ENCODE measurements at places on chromosomes 16 and 17.
A peak's percentile ranks its signal among the peaks of the same experiment; 100 is the strongest.

GRCh38 chr17:49664706-49665211 is 13.1 kb downstream of the SPOP start:
- DNase-seq: no peak

GRCh38 chr17:65191811-65192740 is 54.9 kb downstream of the RGS9 start:
- DNase-seq: no peak

GRCh38 chr16:8572919-8573724 is 17.2 kb downstream of the TMEM114 start:
- no peak for DNase-seq

DNA sequence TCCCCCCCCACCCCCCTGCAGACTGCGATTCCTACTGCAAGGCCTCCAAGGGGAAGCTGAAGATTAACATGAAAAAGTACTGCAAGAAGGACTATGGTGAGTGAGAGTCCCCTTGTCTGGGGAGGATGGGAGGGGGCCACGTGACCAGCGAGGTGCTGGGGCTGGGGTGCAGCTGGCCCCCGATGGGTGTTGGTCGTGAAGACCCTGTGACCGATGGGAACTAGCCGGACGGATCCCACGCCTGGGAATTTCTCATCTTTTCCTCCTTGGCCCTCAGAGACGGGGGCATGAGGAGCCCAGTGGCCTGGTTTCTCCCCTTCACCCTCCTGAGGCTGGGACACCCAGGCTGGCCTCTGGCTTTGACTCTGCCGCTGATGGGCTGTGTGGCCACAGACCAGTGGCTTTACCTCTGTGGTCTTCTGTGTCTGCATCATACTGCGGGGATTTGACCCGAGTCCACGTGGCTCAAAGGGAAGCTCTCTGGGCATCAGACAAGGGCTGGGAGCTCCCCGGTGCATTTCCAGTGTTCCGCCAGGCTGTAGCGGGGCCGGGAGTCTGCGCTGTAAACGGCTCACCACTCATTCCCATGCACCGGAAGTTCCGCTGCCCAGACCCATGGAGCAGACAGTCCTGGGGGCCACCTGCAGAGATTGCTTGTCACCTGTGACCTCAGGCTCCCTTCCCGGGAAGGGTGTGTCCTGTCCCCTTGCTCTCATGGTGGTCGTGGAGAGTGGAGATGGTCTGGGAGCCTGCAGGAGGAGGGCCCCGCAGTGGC is 200.0 kb downstream of the NTN1 start:
- no peak for DNase-seq

- DNase-seq: no peak
These were observed 214.7 kb downstream of the SPECC1 start for GRCh38 chr17:20223808-20224328.

- no peak for DNase-seq
These were observed 230.7 kb downstream of the IRX3 start for GRCh38 chr16:54055864-54056263.

DNA sequence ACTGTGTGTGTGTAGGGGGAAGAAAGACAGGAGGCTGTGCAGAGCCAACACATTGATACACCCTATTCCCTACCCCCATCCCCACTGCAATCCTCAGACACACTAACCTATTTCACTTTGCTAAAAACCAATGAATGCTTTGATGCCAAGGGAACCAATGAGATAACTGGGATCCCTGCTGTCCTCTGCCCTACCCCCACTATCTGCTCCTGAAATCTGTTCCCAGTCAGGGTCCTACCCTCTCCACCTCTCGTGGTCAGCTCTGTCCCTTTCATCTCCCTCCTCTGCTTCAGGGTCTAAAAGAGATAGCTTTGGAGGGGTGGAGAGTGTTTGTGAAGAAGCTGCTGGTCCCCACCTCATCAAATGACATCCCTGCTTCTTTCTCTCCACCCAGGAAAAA is 19.1 kb upstream of the SP6 start:
- DNase-seq: no peak

DNA sequence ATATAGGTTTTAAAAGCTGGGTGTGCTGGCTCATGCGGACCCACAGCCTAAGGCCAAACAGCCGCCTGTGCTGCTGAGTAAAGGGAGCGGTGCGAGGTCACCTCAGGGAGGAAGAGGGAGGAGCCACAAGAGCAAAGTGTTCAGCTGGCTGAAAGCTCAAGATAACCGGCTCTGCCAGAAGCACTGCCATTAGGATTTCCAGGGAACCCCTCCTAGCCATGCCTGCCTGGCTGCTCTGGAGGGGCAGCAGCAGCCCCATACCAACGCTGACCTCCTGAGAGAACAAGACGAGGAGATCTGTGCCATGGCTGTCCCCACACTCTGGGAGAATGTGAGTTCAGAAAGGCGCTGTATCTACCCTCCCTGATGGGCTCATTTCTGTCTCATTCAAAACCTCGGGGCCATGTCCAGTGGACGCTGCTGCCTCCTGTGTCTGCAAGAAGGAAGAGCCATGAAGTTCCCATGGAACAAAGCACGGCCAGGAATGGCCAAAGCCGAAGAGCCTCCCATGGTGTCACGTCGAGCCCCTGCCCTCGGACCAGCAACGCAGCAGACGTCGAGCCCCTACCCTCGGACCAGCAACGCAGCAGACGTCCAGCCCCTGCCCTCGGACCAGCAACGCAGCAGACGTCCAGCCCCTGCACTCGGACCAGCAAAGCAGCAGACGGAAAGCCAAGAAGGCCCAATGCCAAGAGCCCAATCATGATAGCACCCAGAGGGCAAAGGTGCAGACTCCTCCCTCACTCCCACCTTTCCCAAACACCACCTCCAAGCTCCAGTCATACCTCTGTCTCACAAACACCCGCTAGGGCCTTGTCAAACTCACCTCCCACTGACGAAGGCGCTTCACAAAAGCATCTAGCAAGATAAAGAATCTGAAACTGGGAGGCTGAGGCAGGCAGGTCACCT is 107.0 kb downstream of the ANKRD11 start:
- no peak for DNase-seq

GRCh38 chr16:50371936-50372595 is 3.3 kb upstream of the BRD7 start:
- DNase-seq: no peak

GRCh38 chr16:8989099-8989878 is 25.6 kb upstream of the USP7 start:
- no peak for DNase-seq

GRCh38 chr17:82915010-82915756 is 75.4 kb upstream of the ZNF750 start:
- no peak for DNase-seq

DNA sequence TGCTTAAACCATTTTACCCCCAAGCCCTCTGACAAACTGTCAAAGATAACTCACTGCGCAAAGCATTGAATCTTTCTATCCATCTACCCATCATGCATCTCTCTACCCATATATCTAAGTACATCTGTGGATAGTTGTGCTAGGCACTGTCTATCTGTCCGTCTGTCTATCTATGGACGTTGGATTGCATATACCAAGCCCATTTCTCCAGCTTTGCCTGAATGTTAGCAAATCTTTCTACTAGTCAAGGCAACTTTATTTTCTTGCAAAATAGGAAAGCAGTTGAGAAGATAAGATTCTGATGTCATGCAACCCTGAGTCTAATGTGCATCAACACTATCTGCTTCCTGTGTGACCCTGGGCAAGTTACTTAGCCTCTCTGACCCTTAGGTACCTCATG is 117.2 kb downstream of the XYLT1 start:
- no peak for DNase-seq

- DNase-seq: no peak
These were observed 15.5 kb downstream of the GLYR1 start for GRCh38 chr16:4831616-4832015.

DNA sequence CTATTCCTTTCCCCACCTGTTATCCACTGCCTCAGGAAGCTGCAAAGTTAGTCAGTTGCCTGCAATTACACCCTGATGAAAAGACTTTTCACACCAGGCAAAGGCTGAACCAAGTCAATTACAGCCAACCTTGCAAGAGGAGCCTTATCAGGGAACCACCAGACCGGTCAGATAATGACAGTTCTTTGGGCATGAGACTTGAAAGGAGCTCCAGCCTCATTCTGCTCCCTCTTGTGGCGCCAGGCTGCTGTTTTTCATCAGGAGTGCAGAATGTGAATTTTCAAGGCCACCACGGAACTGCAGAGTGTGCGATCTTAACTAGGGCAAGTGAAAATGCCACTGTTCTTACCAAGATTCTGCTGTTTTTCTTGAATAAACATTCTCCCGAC is 22.5 kb downstream of the DNAI2 start:
- no peak for DNase-seq

DNA sequence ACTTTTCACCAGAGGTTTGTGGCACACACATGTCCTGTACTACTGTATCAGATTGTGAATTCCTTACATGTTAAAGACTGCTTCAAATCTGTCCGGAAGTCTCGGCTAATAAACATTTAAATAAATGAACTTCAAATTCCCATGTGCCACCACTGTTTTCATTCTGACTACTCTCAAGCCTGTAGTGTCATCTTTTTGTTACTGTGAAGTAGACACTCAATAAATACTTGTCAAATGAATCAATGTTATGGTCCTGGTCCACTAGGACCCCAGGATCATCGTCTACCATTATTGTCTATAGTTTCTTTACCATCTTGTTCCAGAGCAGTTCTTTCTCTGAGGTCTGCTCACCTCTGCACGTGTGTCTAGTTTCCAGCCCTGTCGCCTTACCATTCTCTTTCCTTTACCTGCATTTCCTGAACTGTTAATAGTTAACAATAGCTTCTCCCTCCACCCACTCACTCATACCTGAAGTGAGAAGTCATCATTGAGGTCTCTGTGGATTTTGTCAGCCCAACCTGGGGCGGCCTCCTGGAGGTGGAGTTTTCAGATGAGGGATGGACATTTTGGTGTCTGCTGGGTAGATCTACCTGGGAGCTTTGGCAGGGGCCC is 333.0 kb downstream of the SEC14L1 start:
- no peak for DNase-seq

DNA sequence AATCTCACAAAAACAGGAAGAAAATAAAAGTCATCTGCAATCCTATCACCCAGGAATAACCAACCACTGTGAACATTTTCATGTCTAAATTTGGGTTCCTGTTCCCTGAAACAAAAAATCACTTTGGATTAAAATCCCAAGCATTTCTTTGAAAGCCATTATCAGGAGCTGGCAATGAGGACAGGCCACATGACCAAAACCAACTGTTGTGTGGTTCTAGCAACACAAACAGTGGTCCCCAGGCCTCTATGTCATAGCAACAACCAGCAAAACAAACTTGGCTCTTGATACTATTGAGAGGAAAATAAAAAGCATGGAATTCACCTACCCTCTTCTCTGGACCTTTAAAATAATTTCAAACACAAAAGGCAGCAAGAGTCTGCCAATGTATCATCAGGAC is 252.5 kb downstream of the SLC39A11 start:
- no peak for DNase-seq

- no peak for DNase-seq
These were observed 44.3 kb upstream of the CDH5 start for GRCh38 chr16:66322174-66322573.

DNA sequence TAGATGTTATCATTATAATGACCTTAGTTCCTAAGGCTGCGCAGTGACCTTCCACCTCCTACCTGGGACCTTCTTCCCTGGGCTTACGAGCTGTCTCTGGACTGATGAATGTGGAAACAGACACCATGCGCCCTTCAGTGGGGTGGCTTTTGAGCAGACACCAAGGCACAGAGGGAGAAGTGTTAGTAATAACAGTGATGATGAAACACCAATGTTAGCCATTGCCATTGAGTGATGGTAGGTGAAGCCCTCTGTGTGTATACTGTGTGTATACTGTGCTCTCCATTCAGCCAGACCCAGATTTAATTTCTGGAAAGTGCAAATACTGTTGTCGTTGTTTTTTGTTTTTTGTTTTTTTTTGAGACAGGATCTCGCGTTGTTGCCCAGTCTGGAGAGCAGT is 44.5 kb downstream of the CLEC16A start:
- no peak for DNase-seq

GRCh38 chr17:32871746-32872145 is 5.2 kb downstream of the MYO1D start:
- DNase-seq: no peak

GRCh38 chr16:48560692-48561091 is 49.3 kb downstream of the N4BP1 start:
- DNase-seq: no peak

- no peak for DNase-seq
These were observed 127.0 kb downstream of the ABCC6 start for GRCh38 chr16:16096121-16096857.

- no peak for DNase-seq
These were observed 5.9 kb downstream of the ARSG start for GRCh38 chr17:68297195-68297594.

GRCh38 chr17:57090560-57091185 is 5.6 kb downstream of the AKAP1 start:
- DNase-seq: no peak

DNA sequence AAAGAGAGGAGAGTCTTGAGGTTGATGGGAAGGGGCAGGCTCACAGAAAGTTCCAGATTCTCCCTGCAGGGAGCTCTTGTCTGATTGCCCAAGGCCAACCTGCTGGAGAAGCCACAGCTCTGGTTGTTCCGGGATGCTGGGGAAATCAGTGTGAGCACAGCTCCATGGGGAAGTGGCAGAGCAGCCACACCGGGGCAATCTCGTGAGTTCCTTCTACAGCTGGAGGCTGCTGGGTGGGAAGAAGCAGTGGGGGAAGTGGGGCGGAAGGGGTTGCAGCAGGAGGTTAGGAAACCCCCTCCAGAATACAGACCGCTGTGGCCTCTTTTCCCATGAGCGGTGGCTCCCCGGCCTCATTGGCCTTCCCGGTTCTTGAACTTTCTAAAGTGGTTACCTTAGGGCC is 34.0 kb downstream of the KIAA0513 start:
- DNase-seq: peak; percentile 48

- DNase-seq: no peak
These were observed 156.4 kb upstream of the CCL2 start for GRCh38 chr17:34098699-34099098.

DNA sequence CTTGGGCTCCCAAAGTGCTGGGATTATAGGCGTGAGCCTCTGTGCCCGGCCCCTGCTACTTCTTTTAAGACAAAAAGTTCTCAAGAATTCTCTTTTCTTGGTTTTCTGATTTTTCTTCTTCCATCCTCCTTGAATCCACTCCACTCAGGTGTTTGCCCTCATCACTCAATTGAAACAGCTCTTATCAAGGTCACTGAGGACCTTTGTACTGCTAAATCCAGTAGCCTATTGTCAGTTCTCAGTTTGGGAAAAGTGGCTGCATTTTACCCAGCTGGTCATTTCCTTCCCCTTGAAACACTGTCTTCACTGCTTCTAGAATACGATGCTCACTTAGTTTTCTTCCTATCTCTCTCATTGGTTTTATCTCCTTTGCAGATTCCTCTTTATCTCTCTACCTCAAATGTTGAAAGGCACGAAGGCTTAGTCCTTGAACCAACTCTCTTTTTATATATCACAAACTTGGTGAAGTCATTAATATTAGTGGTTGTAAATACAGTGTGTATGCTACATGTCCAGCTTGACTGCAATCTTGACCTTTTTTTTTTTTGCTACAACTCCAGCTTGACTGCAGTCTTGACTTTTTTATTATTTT is 29.8 kb downstream of the ZNRF1 start:
- DNase-seq: no peak

DNA sequence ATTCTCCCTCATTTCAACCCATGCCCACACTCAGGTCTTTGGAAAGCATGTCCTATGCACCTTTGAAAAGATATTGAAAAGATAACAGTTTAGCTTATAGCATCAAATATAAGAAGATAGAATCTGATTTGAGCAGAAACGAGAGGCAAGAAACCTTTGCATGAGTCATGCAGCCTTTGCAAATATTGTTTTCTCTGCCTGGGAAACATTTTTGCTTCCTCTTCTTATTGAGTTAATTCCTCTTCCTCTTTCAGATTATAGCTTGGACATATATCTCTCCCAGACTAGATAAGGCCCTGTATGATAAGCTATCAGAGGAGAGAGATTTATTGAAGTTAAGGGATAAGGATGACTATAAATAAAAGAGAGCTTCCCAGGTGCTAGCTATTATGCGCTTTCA is 46.1 kb upstream of the KCNJ2 start:
- no peak for DNase-seq

All from natural killer cell treated with Interleukin-12 subunit alpha and Interleukin-12 subunit beta and Interleukin-15 and Interleukin-18, amount 100 ng/mL, for 72 hours (primary cell).